ENCODE measurements at places on chromosomes 2 and 18. TPM values are rescaled to one million over a fixed set of nuclear protein-coding genes. Genes with fewer than 3 reads are reported as not detected.

DNA sequence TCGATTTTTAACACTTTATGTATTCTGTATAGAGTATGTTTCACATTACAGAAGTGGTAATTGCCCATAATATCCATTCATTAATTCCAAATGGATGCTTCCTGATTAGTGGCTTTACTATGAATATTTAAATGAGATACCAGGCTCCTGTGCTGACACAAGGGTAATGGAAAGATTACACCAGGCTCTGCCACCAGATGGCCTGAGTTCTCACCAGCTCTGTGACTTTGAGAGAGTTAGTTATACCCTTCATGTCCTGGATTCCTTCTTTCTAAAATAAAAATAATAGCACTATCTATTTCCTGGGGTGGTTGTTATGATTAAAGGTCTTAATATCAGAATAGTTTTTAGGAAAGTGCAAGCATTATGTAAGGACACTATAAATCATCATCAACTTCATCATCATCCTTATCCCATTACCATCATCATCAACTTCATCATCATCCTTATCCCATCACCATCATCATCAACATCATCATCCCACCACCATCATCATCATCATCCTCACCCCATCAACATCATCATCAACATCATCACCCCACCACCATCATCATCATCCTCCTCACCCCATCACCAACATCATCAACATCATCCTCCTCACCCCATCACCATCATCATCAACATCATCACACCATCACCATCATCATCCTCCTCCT is 151.8 kb downstream of the DNER start:
- no peak overlapping the region for H3K4me3 ChIP-seq
- H3K27ac ChIP-seq, result no peak overlapping the region
- no peaks in the 10 kb centered on the region for H3K27me3 ChIP-seq
- DNase-seq, result no peak

DNA sequence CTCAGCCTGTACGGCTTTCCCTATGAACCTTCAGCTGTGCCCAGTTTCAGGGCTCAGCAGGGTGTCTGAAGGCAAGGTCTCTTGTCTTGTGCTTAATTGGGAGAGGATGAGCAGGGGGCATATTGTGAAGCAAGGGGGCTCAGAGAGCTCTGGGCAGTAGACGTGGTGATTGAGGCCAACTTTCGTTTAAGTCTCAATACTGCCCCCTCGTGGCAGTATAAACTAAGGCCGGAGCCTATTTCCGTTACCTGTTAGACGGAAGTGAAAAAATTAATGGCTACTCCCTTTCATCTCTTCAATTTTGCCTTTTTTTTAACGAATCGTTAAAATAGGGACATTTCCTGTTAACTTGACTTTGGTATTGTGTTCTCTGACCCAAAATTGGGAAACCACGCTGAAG is 193.4 kb downstream of the TDRD15 start:
- no peak overlapping the region for H3K27ac ChIP-seq
- no peak overlapping the region for H3K4me3 ChIP-seq
- no peak for DNase-seq
- H3K36me3 ChIP-seq, result no peaks in the 10 kb centered on the region
- no peaks in the 10 kb centered on the region for H3K4me1 ChIP-seq

- no peaks in the 10 kb centered on the region for H3K36me3 ChIP-seq
- H3K27me3 ChIP-seq, result no peaks in the 10 kb centered on the region
- H3K4me1 ChIP-seq, result peaks cover 26% of the 10 kb centered on the region
- no peak overlapping the region for H3K4me3 ChIP-seq
Measured at GRCh38 chr2:9988320-9988719, 36.8 kb downstream of the GRHL1 start.

DNA sequence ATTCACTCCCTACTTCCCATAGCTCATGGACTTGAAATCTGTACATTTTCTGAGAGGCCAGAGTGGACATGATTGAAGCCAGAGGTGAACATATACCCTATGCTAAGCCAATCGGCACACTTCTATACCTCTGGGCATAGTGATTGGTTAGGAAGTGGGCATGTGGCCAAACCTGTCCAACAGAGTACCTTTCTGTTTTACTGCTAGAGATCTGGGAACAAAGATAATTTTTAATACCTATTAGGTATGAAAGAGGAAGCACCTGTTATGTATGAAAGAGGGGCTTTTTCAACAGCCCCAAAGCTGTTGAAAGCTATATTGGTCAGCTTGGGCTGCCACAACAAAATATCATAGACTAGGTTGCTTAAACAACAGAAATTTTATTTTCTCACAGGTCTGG is 27.7 kb downstream of the METTL8 start:
- DNase-seq, result no peak
- H3K4me3 ChIP-seq, result no peak overlapping the region
- H3K27ac ChIP-seq, result no peak overlapping the region
- H3K4me1 ChIP-seq, result peaks cover 46% of the 10 kb centered on the region

DNA sequence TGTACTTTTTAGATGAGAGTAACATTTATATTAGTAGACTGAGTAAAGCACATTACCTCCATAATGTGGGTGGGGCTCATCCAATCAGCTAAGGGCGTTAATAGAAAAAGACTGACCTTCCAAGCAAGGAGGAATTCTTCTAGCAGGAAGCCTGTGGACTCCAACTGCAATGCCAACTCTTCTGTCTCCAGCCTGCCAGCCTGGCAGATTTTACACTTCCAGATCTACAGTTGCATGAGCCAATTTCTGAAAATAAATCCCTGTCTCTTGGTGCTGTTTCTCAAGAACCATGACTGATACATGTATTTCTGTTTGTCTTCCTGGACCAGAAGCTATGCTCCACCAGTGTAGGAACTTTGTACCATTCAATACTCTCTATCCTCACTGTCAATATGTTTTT is 69.0 kb upstream of the LMAN1 start:
- H3K4me3 ChIP-seq, result no peak overlapping the region
- no peaks in the 10 kb centered on the region for H3K36me3 ChIP-seq
- H3K27ac ChIP-seq, result no peak overlapping the region
- H3K27me3 ChIP-seq, result no peaks in the 10 kb centered on the region
- H3K4me1 ChIP-seq, result peaks cover 4% of the 10 kb centered on the region

DNA sequence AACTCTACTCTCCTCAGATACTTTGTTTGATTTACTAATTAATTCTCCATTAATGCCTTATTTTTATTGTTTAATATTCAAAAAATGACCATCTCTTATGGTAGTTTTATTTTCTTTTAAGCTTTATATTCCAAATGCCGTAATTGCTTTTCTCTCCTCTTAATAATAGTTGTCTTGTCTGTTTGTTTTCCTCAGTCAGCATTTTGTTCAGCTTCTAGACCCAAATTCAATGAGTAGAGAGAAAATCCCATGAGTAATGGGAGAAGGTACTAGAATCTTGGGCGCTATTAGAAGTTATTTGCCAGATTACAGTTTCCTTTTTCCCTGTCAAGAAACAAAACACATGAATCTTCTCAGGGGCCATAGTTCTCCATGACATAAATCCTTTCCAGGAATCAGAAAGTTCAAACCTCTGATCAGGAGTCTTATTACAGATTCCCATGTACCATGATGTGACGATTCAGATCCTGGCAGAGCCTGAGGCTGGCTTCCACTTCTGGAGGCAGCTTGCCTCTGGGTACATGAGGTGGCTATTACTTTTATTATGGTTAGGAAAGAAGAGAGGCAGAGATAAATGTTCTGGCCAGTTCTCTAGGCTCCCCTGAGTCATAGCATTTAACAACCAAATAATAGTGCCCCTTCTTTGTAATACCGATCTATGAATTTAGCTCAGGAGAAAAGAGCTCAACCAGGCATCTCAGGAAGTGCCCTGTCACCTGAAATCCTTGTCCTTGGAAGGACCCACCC is 485.1 kb upstream of the SETBP1 start:
- no peak overlapping the region for H3K27ac ChIP-seq
- H3K27me3 ChIP-seq, result no peaks in the 10 kb centered on the region
- H3K4me1 ChIP-seq, result peaks cover 19% of the 10 kb centered on the region
- DNase-seq, result no peak
- H3K4me3 ChIP-seq, result no peak overlapping the region

DNA sequence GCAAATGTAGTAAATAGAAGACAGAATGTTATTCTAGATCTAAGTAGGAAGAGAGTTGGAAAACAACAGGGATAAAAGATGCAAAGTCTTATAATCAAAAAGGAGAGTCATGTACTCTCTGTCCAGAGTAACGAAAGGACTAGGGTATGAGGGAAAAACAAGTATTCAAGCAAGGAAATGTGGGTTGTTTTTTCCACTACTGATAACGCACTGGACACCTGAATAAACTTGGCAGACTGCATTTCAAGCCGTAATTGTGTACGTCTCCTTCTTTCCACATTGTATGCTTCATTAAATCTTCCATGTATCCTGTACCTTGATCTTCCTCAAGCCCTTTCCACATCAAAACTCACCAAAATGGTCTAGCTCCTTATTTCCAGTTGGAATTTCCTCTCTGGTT is 420.6 kb downstream of the ZEB2 start:
- peaks cover under 1% of the 10 kb centered on the region for H3K36me3 ChIP-seq
- no peak overlapping the region for H3K4me3 ChIP-seq
- no peak for DNase-seq
- H3K27ac ChIP-seq, result no peak overlapping the region
- peaks cover 16% of the 10 kb centered on the region for H3K4me1 ChIP-seq
- H3K27me3 ChIP-seq, result no peaks in the 10 kb centered on the region

DNA sequence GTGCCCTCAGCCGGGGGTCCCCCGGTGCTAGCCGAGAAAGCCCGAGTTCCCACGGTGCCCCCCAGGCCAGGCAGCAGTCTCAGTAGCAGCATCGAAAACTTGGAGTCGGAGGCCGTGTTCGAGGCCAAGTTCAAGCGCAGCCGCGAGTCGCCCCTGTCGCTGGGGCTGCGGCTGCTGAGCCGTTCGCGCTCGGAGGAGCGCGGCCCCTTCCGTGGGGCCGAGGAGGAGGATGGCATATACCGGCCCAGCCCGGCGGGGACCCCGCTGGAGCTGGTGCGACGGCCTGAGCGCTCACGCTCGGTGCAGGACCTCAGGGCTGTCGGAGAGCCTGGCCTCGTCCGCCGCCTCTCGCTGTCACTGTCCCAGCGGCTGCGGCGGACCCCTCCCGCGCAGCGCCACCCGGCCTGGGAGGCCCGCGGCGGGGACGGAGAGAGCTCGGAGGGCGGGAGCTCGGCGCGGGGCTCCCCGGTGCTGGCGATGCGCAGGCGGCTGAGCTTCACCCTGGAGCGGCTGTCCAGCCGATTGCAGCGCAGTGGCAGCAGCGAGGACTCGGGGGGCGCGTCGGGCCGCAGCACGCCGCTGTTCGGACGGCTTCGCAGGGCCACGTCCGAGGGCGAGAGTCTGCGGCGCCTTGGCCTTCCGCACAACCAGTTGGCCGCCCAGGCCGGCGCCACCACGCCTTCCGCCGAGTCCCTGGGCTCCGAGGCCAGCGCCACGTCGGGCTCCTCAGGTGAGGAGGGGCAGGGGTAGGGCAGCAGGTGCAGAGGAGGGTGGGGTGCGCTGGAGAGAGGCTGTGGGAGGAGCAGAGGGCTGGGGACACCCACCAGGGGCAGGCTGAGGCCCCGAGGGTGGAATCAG is 14.1 kb upstream of the GMPPA start:
- no peak for DNase-seq
- no peak overlapping the region for H3K4me3 ChIP-seq
- peaks cover 1% of the 10 kb centered on the region for H3K4me1 ChIP-seq
- H3K36me3 ChIP-seq, result peaks cover 6% of the 10 kb centered on the region
- no peak overlapping the region for H3K27ac ChIP-seq

- DNase-seq, result no peak
- peaks cover 17% of the 10 kb centered on the region for H3K27me3 ChIP-seq
- H3K27ac ChIP-seq, result no peak overlapping the region
- peaks cover 9% of the 10 kb centered on the region for H3K4me1 ChIP-seq
- no peaks in the 10 kb centered on the region for H3K36me3 ChIP-seq
Measured at GRCh38 chr2:53576166-53576565, 191.4 kb upstream of the CHAC2 start.

DNA sequence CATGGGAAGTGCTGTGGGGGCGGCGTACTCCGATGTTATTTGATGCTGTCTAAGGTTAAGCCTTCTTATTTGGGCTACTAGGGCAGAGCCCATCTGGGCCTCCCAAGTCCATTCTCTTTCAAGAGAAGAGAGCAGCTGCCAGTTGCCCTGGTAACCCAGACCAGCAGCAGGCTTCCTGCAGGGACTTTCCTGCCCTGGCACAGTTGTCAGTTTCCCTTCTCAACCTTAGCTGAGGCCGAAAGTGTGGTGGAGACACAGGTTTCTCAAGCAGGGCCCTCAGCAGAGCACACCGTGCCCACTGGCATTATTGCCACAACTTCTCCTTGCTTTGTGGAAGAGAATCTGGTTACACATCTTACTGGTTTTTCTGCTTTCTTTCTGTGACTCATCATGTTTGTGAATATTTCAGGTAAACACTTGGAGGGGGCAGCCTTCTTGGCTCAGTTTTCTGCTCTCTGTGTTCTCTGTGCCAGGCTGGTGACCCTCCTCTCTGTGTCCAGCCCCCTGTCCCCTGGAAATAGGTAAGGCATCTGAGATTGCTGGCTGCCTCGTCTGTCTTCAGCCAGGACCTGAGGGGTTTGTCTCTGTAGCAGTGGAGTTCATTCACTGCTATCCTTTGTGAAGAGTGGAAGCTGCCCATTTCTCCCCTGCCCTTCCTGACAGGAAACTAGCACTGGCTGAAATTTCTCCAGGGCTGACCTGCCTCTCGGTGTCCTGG is 111.0 kb downstream of the B3GNT2 start:
- no peaks in the 10 kb centered on the region for H3K36me3 ChIP-seq
- DNase-seq, result no peak
- peaks cover 7% of the 10 kb centered on the region for H3K27me3 ChIP-seq
- peak overlapping the region; percentile 39 for H3K27ac ChIP-seq
- peaks cover 17% of the 10 kb centered on the region for H3K4me1 ChIP-seq
- H3K4me3 ChIP-seq, result no peak overlapping the region

- H3K36me3 ChIP-seq, result peaks cover 25% of the 10 kb centered on the region
- no peak overlapping the region for H3K4me3 ChIP-seq
- no peaks in the 10 kb centered on the region for H3K27me3 ChIP-seq
- H3K27ac ChIP-seq, result no peak overlapping the region
- peaks cover 26% of the 10 kb centered on the region for H3K4me1 ChIP-seq
Measured at GRCh38 chr2:39734445-39734844, 44.6 kb downstream of the THUMPD2 start.

- no peak overlapping the region for H3K4me3 ChIP-seq
- no peaks in the 10 kb centered on the region for H3K36me3 ChIP-seq
- H3K27me3 ChIP-seq, result peaks cover 11% of the 10 kb centered on the region
- DNase-seq, result no peak
- no peaks in the 10 kb centered on the region for H3K4me1 ChIP-seq
- H3K27ac ChIP-seq, result no peak overlapping the region
Measured at GRCh38 chr2:161576421-161576820, 47.8 kb upstream of the SLC4A10 start.

DNA sequence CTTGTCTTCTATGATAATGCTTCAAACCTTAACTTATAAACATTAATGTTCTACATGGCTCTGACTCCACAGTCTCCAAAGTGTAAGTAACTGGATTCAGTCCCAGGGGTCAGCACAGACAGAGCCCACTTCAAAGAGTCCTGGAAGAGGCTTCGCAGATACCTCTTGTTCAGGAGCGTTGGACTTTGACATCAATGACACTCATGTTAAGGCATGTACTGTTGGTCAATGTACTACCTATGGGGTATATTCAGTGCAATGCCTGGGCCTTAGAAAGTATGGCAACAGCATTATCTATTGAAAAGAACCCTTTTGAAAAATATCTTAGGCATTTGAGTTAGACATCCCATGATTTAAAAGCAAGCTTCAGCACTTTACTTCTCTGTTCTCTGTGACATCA is 143.1 kb downstream of the GRB14 start:
- peaks cover 7% of the 10 kb centered on the region for H3K27me3 ChIP-seq
- no peaks in the 10 kb centered on the region for H3K36me3 ChIP-seq
- DNase-seq, result no peak
- H3K4me3 ChIP-seq, result no peak overlapping the region
- no peak overlapping the region for H3K27ac ChIP-seq
- no peaks in the 10 kb centered on the region for H3K4me1 ChIP-seq

The LYG1 gene
- 1.8 TPM for total RNA-seq

The ADRA2B gene
- total RNA-seq, result not detected

The HOXD12 gene
- total RNA-seq, result not detected

The PMAIP1 gene
- 24.4 TPM for total RNA-seq

The EVA1A gene
- 30.7 TPM for total RNA-seq

The OBSL1 gene
- total RNA-seq, result 168 TPM

The CHST9 gene
- total RNA-seq, result 0.18 TPM

The LIMS4 gene
- 2.4 TPM for total RNA-seq

The SH3RF3 gene
- 84.4 TPM for total RNA-seq

Data from osteocyte (in vitro differentiated cells).